ENCODE measurements at places on chromosomes 5 and 9. TPM values are rescaled to one million over a fixed set of nuclear protein-coding genes. Genes with fewer than 3 reads are reported as not detected.

Gene DMRTA1
- 1.5 TPM for total RNA-seq

DNA sequence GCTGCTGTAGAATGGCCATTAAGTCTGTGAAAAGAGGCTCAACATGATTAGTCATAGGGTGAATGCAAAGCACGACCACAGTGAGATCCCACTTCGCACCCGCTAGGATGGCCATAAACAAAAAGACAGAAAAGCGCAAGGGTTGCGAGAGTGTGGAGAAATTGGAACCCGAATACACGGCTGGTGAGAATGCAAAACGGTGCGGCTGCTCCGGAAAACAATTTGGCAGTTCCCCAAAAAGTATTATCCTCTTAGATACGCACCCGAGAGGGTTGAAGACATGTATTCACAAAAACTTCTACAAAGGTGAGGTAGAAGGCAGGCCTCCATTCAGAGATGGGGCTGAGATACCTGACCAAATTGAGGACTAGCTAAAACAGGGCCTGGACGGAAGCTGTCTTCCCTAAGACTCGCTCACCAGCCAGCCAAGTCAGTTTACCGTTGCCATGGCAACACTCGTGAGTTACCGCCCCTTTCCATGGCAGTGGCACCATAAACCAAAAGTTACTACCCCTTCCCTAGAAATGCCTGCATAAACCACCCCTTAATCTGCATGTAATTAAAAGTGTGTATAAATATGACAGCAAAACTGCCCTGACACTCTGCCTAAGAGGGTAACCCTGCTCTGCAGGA lies 726 bp upstream of the PSMB7 start:
- peaks cover 34% of the 10 kb centered on the region for H3K4me1 ChIP-seq
- H3K27me3 ChIP-seq = no peaks in the 10 kb centered on the region
- H3K36me3 ChIP-seq = peaks cover 31% of the 10 kb centered on the region
- H3K4me3 ChIP-seq = peak overlapping the region; percentile 83

DNA sequence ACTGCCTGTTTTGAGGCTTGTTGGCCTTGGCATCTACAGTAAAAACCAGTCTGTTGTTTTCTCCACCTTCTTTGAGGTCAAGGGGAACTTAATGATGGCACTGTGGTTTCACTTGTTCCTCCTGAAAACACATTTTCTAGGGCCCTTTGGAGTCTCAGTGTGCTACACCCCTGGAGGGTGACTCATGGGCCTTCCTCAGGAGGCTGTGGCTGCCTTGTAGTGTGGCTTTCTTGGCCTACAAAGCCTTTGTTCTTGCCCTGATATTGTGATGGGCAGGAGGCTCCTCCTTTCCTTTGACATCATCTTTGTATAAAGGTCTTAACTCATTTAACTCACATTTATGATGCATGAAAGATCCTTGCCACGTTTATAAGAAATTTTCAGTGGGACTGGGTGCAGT lies 56.3 kb upstream of the GPBP1 start:
- H3K36me3 ChIP-seq = no peaks in the 10 kb centered on the region
- H3K4me3 ChIP-seq = no peak overlapping the region
- no peaks in the 10 kb centered on the region for H3K27me3 ChIP-seq
- no peaks in the 10 kb centered on the region for H3K4me1 ChIP-seq

DNA sequence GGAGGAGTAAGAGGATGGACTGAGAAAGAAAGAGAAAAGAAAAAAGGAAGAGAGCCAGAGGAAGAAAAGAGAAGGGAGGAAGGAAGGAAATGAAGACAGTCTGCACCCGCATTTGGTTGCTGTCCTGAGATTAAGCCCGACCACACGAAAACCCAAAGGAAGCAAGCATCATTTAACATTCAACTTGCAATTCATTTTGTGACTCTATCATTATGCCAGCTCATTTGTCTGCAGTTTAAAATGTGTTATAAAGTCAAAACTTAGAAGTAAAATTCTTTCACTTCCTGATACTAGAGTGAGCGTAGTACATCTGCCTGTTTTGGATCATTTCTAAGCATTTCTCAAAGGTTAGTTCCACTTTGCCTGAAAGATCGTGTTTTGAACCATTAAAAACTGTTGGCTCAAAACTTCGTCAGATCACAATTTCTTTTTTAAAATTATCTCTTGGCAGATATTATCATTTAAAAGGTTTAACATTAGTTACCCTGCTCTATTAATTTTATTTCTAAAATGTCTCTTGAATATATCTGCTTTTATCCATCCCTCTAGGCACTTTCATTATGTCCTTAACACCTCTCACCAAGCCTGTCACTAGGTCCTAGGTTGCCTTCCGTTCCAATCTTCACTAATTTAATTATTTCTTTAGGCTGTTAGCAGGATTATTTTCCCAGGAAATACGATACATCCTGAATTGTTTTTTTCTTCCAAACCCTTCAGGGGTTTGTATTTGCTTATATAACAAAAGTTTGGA lies 240.9 kb downstream of the TLE4 start:
- no peaks in the 10 kb centered on the region for H3K36me3 ChIP-seq
- H3K4me1 ChIP-seq = peaks cover 24% of the 10 kb centered on the region
- H3K27me3 ChIP-seq = no peaks in the 10 kb centered on the region
- no peak overlapping the region for H3K4me3 ChIP-seq
- no peak overlapping the region for H3K27ac ChIP-seq

- no peak for DNase-seq
- no peak overlapping the region for H3K4me3 ChIP-seq
- H3K27me3 ChIP-seq = peaks cover 14% of the 10 kb centered on the region
- no peaks in the 10 kb centered on the region for H3K4me1 ChIP-seq
- no peaks in the 10 kb centered on the region for H3K36me3 ChIP-seq
Observed at GRCh38 chr5:180161420-180162303, 47.3 kb downstream of the RASGEF1C start.

DNA sequence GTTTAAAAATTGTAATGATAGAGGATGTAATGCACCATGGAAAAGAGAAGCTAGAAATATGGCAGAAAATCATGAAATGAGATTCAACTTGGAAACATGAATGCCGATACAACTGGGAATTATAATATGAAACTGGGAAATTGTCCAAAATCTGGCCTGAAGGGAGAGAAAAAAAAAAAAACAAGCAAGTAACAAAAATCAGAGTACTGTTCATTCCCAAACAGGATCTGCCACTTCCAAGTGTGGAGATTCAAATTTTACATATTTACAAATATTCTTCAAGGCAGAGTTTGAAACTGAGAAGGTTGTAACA lies 56.6 kb upstream of the MOCS2 start:
- peaks cover 7% of the 10 kb centered on the region for H3K4me1 ChIP-seq
- no peak for DNase-seq
- no peak overlapping the region for H3K27ac ChIP-seq
- no peaks in the 10 kb centered on the region for H3K27me3 ChIP-seq

DNA sequence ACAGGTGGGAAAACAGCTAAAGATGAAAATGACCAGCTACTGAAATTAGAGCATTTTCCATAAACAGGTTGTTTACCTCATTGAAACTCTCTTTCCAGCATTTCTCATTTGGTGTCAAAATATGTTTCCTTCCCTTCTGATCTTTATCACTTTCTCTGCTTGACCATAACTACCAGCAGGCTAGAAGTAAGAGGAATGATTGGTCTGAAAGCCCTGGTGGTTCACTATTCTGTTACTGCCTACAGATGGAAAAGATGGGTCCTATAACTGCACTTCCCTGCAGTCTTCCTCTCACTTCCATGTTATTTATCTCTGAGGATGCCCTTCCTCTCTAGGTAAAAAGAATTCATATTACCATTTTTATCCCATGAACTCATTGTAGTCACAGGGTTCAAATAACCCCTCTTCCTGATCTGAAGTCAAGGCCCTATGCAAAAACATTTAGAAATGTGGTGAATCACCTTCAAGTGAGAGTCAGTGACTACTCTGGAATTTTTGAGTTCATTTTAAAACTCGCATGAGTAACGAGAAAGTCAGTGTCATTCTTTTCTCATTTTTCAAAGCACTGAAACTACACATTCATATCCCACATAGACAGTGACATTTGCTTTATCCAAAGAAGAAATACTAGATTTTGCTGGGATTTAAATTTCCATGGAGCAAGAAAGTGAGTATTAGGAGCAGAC lies 51.7 kb downstream of the ZNF474 start:
- DNase-seq = peak; percentile 72
- H3K4me3 ChIP-seq = peak overlapping the region; percentile 23
- peaks cover 40% of the 10 kb centered on the region for H3K4me1 ChIP-seq

DNA sequence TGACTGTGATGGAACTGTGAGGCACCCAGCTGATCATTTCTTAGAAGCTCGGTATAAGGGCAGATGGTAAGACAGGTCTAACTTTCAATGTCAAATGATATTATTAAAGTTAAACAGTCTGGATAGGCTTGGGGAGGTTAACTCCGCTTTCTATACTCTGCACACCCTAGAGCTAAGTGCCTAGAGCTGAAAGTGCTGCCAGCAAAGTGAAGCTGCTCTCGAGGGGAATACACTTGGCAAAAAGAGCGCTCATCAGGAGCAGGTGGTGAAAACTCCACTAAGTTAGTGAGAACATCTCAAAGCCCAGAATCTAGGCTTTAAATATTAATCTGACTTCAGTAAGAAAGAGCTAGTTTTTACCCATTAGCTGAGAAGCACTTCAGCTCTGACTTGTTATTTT lies 349.6 kb upstream of the SLC30A5 start:
- no peaks in the 10 kb centered on the region for H3K4me1 ChIP-seq
- no peak overlapping the region for H3K4me3 ChIP-seq
- no peak for DNase-seq
- peaks cover 10% of the 10 kb centered on the region for H3K27me3 ChIP-seq

Gene AJM1
- total RNA-seq = 1.4 TPM

DNA sequence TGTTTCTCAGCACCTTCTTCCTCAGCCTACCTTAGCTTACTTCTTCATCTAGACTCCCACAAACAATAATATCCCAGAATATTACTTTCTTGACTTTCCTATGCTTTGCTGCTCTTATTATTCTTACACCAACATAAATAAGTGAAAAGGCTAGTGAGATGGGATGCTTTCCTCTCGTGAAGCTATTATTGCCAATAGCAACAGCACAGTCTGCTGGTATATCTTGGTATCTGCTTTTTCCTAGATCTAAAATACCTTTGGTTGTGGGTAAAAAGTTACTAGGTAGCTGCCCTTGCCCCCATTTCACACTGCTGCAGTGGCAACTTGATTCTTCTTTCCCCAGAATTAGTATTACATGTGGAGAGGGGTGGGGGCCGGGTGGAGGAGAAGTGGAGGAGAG lies 26.1 kb upstream of the GLIPR2 start:
- H3K4me1 ChIP-seq = no peaks in the 10 kb centered on the region
- H3K4me3 ChIP-seq = no peak overlapping the region
- H3K36me3 ChIP-seq = no peaks in the 10 kb centered on the region
- H3K27me3 ChIP-seq = no peaks in the 10 kb centered on the region
- peak; percentile 11 for DNase-seq

DNA sequence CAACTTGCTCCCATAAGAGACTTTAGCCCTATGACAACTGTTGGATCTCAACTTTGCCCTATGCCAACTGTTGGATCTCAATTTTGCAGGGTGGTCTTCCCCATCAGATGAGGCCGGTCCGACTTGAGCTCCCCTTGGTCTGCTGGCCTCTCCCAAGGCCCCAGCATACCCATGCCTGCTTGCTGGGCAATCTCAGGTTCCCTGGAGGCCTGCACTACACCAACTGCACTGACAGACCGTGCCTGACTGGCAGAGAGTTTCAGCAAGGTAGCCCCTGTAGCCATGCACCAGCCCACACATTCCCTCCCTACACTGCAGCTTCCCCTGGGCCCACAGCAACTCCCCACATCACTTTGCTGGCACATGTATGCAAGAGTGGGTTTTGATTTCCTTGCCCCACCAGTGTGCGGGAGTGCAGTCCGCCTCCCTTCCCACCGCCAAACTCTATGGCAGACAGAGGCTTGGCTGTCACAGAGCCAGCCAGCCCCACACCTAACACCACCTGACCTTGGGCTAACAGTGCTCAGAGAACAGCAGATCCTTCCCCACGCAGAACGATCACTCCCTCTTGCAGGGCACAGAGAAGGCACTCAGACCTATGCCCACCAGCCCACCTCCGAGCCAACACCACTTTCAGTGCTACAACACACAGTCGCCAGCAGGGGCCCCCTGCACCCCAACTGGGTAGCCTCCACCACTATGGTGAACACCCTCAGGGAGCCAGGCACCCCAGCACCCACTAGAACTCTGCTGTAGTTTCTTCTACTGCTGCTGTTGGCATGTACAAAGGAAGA lies 279.9 kb upstream of the COX7C start:
- H3K27ac ChIP-seq = no peak overlapping the region
- H3K4me1 ChIP-seq = no peaks in the 10 kb centered on the region

DNA sequence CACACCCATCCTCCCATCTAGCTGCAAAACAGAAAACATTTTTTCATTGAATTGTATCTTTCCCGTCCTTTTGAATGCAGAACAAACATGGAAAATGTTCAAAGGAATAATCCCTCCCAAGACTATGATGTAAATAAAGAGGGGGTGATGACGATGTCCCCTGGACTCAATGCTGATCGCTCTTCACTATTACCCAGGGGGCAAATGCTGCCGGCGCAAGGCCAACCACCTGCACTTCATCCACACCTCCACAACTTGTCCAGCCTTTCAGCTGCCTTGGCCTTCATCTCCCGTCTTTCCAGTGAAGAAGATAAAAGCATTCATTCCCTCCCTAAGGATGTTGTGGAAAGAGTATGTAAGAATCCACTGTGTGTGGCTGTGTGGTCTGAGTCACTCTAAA lies 240.3 kb downstream of the AGTPBP1 start:
- no peaks in the 10 kb centered on the region for H3K27me3 ChIP-seq
- H3K4me1 ChIP-seq = no peaks in the 10 kb centered on the region
- no peak for DNase-seq
- no peaks in the 10 kb centered on the region for H3K36me3 ChIP-seq
- H3K4me3 ChIP-seq = no peak overlapping the region
- no peak overlapping the region for H3K27ac ChIP-seq

- no peak for DNase-seq
- H3K4me1 ChIP-seq = no peaks in the 10 kb centered on the region
- H3K27ac ChIP-seq = no peak overlapping the region
- H3K4me3 ChIP-seq = no peak overlapping the region
Observed at GRCh38 chr5:52895572-52896413, 93.4 kb upstream of the ITGA2 start.

Gene PCDHA11
- not detected for total RNA-seq

DNA sequence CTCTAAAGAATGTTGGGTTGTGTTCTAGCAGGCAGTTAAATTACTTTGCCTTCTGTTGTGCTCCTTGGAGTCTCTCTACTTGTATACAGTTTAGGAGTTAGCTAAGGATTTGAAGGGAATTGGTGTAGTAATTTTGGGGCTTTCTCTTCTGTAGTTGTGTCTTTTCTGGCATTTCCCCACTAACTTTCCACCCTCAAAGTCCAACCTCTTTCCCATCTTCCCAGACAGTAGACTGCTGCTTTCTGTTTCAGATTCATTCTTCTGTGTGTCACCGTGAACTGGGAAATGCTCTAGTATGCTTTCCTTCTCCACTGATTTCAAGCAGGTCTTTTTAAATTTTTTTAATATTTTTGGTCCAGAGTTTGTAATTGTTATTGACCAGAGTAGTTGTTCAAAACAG lies 4.5 kb upstream of the ANGPTL2 start:
- H3K4me3 ChIP-seq = no peak overlapping the region
- no peak for DNase-seq
- H3K36me3 ChIP-seq = no peaks in the 10 kb centered on the region
- no peak overlapping the region for H3K27ac ChIP-seq

- H3K4me1 ChIP-seq = no peaks in the 10 kb centered on the region
- H3K4me3 ChIP-seq = no peak overlapping the region
- no peaks in the 10 kb centered on the region for H3K36me3 ChIP-seq
- no peaks in the 10 kb centered on the region for H3K27me3 ChIP-seq
Observed at GRCh38 chr5:80114860-80115259, 79.7 kb downstream of the THBS4 start.
